Smooth muscle cell of the pulmonary artery (primary cell): ENCODE measurements at places on chromosomes 6 and 20. TPM values are rescaled to one million over a fixed set of nuclear protein-coding genes. Genes with fewer than 3 reads are reported as not detected.

LRRC73 gene
- 0.78 and 1.4 TPM in 2 replicates for total RNA-seq

LIN28B gene
- not detected in 2 replicates for total RNA-seq

TEAD3 gene
- 16.1 and 16.2 TPM in 2 replicates for total RNA-seq

BPI gene
- total RNA-seq = 0.13 and 0.30 TPM in 2 replicates

C6orf15 gene
- not detected in 2 replicates for total RNA-seq

PRSS35 gene
- 4.2 and 4.7 TPM in 2 replicates for total RNA-seq

SIGLEC1 gene
- total RNA-seq = not detected in 2 replicates

RGS19 gene
- total RNA-seq = 7.7 and 14.5 TPM in 2 replicates

SLC17A3 gene
- total RNA-seq = not detected in 2 replicates

MOCS3 gene
- total RNA-seq = 7.6 and 8.3 TPM in 2 replicates

TP53RK gene
- total RNA-seq = 10.9 and 11.8 TPM in 2 replicates

OTOR gene
- not detected in 2 replicates for total RNA-seq
